Stimulated activated naive CD8-positive, alpha-beta T cell treated with anti-CD3 and anti-CD28 coated beads, Interleukin-15, Interleukin-2, amounts not matched to agents 100 U/mL and 50 U/mL, for 24 hours (primary cell): ENCODE measurements at places on chromosomes 1 and 21.

- DNase-seq = no peak
Measured at GRCh38 chr21:42088658-42089057, 17.5 kb downstream of the UMODL1 start.

DNA sequence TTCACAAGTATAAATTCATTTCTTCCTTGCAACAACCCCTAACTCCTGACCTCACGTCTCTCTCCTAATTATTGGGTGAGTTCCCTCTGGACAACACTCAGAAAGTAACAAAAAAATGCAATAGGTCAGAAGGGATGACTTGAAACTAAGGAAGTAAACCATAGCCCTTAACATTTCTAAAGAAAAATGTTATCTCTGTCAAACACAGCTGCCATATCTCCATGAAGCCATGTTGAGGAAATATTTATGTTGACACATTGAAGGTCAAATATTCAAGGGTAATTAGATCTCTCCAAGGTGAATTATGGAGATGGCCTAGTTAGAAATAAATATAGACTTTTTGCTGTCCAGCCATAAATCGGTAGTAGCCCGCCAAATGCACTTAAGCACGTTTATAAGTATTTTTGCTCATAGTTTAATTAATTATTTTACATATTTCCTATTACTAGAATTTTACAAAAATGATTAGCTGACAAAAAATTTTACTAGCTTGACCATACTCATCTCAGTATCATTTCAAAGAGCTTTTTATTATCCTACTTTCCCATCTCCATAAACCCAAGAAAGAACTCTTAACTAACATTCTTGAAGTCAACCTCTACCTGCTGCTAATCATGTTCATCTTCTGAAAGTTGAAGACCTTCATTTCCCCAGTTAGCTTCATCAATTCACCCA, 160.1 kb upstream of the PKN2 start:
- DNase-seq = no peak

GRCh38 chr1:54199151-54199764, 572 bp downstream of the CYB5RL start:
- no peak for DNase-seq

DNA sequence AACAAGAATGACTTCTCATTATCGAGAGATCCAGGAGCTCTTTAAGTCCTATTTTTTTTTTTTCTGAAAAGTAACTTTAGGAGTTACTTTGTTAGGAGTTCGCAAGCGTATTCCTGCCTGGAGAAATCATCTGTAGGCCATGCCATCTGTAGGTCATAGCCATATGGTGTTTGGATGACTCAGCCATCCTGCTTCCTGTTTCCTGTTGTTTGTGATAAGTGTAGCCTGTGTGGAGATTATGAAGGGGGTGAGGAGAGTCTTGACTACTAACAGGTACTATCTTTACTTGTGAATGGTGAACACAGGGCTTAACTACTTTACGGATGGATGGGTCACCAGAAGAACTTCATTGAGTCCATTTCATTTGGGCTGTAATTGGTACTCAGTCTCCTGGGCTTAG, 327.2 kb downstream of the PTPRU start:
- DNase-seq = no peak

GRCh38 chr1:19066874-19067181, 110.4 kb upstream of the IFFO2 start:
- DNase-seq = no peak

- no peak for DNase-seq
Measured at GRCh38 chr1:206089341-206089740, 27.8 kb downstream of the AVPR1B start.

DNA sequence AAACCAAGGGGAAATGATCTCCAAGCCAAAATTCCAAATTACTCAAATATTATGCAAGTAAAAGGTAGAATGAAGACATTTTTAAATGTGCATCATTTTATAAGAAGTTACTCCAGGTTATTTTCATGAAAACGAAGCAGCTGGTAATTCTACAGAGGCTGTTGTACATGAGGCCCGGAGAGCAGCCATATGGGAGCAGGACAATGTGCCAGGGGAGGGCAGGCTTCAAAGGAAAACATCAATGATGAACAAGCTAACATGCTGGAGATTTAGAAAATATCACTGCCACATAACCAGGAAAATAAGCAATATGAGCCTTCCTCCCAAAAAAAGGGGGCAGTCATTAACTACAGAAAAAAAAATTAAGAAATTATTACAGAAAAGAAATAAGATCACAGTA, 109.1 kb downstream of the TIAM1 start:
- DNase-seq = no peak

- DNase-seq = no peak
Measured at GRCh38 chr1:235468970-235469369, 35.3 kb downstream of the B3GALNT2 start.

- DNase-seq = peak; percentile 96
Measured at GRCh38 chr1:154973344-154974101, 958 bp upstream of the CKS1B start.

- peak; percentile 35 for DNase-seq
Measured at GRCh38 chr21:40512590-40512989, 334.4 kb downstream of the DSCAM start.

DNA sequence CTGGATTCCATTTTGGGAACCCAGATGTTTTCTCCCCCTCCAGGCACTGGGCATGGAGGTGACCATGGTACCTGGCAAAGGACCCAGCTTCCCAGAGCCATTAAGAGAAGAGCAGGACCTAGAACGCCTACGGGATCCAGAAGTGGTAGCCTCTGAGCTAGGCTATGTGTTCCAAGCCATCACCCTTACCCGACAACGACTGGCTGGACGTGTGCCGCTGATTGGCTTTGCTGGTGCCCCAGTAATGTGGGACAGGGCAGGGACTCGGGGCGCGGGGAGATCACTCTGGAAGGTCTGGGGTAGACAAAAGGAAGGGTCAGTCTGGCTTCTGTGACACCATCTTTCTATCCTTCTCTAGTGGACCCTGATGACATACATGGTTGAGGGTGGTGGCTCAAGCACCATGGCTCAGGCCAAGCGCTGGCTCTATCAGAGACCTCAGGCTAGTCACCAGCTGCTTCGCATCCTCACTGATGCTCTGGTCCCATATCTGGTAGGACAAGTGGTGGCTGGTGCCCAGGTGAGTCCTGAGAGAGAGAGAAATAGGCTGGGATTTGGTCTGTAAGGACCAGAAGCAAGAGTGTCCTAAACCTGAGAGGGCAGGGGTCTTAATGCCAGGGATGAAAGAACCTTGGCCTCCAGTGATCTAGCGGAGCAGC, 1.6 kb downstream of the UROD start:
- DNase-seq = no peak

- DNase-seq = no peak
Measured at GRCh38 chr21:37528150-37528937, 161.8 kb downstream of the DYRK1A start.

- DNase-seq = no peak
Measured at GRCh38 chr1:108600504-108600903, 40.6 kb downstream of the EEIG2 start.

DNA sequence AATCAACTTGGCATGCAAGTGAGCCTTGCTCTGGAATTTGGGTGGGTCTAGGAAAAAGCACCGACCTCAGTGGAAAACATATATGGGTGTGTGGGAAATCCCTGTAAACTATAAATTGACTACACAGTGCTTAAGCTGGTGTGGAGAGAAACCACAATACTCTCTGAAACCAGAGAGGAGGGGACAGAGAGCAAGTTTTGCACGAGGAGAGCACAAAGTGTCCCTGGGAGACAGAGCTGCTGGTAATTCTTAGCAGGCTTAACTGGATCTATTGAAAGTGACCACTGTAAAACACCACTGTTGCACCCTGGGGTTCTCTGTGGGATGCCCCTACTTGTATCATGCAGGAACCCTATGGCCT, 12.8 kb downstream of the KCNJ15 start:
- DNase-seq = no peak

- DNase-seq = no peak
Measured at GRCh38 chr1:17639703-17640340, 100.3 kb downstream of the ARHGEF10L start.

- no peak for DNase-seq
Measured at GRCh38 chr1:2210084-2210653, 15.6 kb upstream of the FAAP20 start.

DNA sequence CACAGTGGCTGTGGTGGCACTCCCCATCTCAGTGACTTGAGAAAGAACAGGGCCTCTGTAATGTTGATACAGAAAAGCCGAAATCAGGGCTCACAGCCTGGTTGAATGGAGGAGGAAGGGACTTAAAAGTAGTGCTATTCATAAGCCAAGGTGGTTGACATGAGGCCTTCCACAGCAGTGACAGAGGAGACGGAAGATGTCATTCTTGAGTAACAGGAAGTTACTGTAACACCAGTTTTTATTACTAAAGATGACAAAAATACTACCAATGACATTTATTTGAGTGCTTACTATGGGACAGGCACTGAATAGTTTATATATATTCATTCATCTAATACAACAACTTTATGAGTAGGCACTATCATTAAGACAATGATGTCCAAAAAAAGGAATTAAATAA, 52.8 kb upstream of the GNG12 start:
- no peak for DNase-seq

DNA sequence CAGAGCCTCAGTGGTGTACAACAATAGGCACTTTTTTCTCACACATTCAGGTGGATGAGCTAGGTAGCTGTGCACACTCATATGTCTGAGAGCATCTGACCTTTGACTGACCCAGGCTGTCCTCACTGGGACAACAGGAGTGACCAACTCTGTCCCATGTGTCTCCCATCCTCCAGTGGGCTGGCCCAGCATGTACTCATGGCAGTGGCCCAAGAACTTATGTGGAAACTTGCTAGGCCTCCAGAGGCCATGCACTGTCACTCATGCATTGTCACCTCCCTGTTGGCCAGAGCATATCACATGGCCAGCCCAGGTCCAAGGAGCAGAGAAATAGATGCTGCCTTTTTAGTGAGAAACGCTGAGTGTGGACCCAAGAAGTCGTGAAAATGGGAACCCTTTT, 158.8 kb downstream of the IGSF21 start:
- no peak for DNase-seq

DNA sequence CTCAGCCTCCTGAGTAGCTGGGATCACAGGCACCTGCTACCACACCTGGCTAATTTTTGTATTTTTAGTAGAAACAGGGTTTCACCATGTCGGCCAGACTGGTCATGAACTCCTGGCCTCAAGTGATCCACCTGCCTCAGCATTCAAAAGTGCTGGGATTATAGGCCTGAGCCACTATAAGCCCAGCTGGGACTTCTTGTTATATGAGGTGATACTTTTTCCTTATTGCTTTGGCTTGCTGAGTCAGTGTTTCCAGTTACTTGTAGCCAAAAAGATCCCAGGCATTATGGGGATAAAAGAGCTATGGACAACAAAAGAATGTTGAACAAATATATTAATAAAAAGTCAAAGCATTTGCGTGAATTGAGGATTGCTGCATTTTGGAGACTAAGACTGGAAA, 69.9 kb upstream of the LPGAT1 start:
- DNase-seq = no peak

- no peak for DNase-seq
Measured at GRCh38 chr1:110594456-110595352, 11.5 kb downstream of the KCNA2 start.

- no peak for DNase-seq
Measured at GRCh38 chr21:29583424-29583924, 284.8 kb downstream of the BACH1 start.

GRCh38 chr1:47689894-47690293, 252.1 kb downstream of the FOXD2 start:
- no peak for DNase-seq

DNA sequence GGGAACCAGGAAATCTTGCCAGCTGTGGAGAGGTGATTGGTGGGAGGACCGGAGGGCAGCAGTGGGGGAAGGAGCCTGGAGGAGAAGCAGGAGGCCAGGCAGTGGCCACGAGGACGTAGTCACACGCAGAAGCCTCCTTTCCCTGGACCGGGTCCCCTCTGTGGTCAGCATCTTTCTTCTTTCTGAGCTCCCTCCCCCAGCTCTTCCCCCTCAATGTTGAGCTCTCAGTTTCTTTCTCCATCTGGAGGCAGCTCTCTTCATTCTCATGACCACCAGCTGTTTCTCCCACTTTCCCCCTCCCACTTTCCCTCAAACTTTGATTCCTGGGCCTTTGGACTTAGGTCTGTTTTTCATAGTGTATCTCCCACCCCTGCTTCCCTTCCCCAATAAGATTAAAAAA, 18.3 kb downstream of the KIRREL1 start:
- DNase-seq = no peak

DNA sequence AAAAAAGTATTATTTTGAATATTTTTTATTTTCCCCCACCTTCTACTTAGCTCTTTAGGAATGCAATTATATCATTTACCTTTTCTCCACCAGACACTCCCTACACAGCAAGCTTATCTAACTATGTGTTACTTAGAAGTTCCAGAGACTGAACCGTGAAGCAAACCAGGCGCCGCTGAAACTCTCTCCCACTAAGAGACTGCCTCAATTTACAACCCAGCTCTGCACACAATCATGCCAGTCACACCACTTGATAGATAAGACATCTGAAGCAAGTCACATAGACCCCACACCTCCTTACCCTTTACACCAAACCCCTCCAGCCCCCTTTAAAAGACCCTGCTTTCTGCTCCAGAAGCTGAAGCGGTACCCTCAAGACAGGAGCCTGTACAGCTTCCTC, 245.5 kb downstream of the S1PR1 start:
- DNase-seq = no peak

DNA sequence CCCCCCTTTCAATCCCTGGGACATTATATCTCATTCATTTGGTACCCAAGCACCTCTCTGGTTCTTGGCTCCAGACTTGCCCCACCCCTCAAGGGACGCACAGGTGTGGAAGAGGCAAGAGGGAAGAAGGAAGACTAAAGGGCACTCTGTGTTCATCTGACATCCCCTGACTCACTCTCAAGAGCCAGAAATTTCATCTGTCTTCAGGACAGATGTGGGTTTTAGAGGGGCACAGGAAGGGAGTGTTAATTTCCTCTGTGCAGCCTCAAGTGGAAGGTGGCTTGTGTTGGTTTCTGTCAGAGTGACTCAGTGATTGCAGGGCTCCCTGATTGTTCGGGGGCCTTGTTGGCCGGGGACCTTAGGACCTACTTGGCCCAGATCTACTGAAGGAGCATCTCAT, 2.4 kb downstream of the C2CD4D start:
- peak; percentile 44 for DNase-seq

DNA sequence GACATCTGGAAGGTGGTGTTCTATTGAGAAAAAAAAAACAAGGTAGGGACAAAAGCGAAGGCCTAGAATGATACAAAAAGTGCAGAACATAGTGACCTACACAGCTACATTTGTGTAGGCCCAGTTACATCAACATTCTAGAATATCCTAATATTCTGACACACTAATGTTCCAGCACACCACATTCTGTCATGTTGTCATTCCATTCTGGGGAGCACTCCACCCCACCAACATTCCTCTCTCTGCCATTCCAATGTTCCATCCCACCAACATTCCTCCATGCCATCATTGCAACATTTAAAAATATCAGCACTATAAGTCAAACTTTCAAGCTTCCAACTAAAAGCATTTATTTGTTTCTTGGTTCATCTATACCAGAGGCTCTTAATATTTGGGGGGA, 28.5 kb downstream of the COA7 start:
- DNase-seq = no peak

- DNase-seq = no peak
Measured at GRCh38 chr1:204254031-204254661, 40.4 kb upstream of the GOLT1A start.
